Right ventricle myocardium superior (tissue), 1 donor: ENCODE measurements at places on chromosomes 1 and 21. TPM values are rescaled to one million over a fixed set of nuclear protein-coding genes. Genes with fewer than 3 reads are reported as not detected.

DNA sequence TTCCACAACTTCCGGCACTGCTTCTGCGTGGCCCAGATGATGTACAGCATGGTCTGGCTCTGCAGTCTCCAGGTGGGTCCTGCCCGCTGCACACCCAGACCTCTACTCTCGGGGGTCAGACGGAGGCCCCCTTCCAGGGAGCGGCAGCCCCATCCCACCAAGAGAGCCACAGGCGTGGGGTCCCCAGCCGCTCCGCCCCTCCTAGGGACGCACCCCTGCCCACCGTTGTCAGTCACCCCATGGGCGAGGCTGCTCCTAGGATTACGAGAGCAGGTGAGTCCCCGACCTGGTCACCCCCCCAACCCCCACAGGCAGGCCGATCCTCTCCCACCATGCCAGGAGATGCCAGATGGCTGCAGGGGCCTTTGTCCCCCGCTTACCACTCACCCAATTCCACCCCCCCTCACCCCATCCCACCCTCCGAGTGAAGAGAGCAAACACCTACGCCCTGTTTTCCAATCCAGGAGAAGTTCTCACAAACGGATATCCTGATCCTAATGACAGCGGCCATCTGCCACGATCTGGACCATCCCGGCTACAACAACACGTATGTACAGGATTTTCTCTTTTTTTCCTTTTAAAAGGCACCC lies 107.0 kb downstream of the PDE9A start:
- no peak for DNase-seq

- DNase-seq, result no peak
These were observed 2.8 kb downstream of the TGFB2 start for GRCh38 chr1:218347723-218348627.

- no peak for DNase-seq
These were observed 16.1 kb downstream of the USP1 start for GRCh38 chr1:62452951-62453350.

DNA sequence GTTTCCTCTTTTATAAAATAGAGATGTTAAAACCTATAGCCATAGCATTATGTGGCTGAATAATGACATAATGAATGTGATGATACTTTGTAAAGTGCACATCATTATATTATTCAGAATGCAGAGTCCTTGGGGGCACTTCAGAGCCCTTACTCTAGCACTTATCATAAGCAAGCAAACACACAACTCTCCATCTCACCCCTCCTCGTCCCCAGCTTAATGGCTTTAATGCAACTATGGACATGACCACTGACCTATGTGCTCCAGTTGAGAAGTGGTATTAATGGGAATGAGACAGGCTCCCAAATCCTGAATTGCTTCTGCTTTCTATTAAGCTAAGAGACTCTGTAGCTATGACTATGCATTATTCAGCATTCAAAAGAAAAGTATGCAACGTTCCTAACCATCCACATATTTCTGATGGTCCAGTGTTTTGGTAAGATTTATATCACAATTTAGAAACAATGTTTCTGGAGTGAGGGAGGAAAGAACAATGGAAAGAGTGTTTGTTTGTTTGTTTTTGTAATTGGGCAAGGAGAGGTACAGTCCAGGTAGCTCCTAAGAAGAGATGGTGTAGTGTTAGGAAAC lies 194.0 kb upstream of the PLXNA2 start:
- no peak for DNase-seq

The ATP1A4 gene
- total RNA-seq, result 0.40 TPM

The ATF6 gene
- total RNA-seq, result 12.2 TPM
